NCI-H1048 (cell line): ENCODE measurements at places on chromosomes 12 and 14.

DNA sequence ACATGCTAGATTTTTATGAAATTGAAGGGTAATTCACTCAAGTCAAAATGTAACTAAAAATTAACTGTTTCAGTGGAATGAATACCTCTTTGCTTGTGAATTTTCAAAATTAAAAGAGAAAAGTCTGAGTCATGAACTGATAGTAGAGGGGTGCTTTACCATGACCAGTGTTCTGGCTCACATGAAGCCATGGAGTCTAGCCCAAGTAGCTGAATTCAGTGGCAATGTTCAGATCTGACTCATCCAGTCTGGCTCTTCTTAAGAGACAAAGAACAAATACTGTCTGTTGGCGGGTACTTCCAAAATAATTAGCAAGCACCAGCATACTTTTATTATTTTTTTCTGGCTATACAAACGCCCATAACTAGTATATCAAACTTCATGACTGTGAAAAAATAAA lies 366.3 kb upstream of the GARIN6 start:
- DNase-seq = no peak

DNA sequence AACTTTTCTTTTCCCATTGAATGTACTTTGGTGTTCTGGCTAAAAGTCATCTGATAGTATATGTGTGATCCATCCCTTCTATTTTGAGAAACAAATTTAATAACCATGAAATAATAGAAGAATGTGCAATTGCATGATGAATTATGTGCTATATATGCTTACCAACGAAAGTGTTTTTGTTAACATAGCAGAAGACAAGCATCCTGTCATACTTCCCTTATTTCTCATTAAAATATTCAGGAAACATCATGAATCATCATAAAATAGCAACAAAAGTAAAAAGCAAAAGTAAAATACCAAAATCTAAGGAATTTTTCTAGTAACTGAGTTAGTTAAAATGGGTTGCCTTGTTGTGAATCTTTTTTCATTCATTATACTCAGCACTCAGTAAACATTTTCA lies 409.0 kb upstream of the PDE3A start:
- DNase-seq = no peak

DNA sequence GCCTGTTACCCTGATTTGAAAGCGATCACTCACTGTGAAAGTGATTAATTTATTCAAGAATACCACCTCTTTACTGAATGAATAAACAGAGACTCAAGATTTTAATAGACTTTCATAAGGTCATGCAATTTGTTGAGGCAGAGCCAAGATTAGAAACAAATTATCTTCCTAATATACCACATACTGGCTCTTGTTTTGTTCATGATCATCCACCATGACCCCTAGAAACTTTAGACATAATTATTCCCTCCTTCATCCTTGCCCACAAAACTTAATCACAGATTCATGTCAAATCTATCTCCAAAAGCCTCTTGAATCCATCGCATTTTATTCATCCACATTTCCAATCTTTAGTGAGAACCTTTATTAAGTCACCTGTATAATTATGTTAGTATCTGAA lies 152.3 kb downstream of the ATXN7L3B start:
- DNase-seq = no peak

- DNase-seq = no peak
Measured at GRCh38 chr14:106294324-106294723, 767.9 kb downstream of the TMEM121 start.

DNA sequence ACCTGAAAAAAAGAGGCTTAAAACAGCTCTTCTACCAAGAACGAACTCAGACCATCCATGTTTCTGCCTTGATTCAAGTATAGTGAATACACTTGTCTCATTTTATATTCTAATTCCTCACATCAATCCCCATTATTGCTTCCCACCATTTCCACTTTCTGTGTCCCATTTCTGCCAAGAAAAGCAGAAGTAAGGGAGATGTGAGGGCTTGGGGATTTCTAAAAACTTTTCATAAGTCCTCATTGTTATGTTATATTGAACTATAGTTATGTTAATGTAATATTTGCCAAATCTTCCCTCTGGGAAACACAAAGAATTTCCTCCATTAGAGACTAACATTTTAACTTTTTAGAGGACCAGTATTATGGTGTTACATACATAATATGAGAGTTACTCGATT lies 48.2 kb upstream of the PSMA6 start:
- DNase-seq = no peak

GRCh38 chr14:92677087-92677668 lies 71.2 kb downstream of the LGMN start:
- DNase-seq = no peak

DNA sequence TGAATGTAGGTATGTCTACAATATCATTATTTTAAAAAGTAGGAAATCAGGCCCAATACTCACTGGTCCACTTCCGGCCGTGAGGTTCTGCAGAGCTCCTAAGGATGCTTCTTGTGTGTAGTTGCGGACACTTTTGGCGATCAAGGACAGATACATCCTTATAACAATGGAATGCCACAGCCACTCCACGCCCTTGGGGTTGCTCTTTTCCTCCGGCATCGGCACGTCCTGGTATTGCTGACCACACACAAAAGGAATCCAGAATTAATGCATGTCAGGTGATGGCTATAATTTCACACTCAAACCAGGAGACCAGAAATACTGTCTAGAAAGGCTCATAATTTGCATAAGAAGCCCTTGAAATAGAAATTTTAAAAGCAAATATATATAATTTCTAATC lies 65.6 kb upstream of the YARS2 start:
- no peak for DNase-seq
